ENCODE measurements at places on chromosomes 6 and 20. TPM values are rescaled to one million over a fixed set of nuclear protein-coding genes. Genes with fewer than 3 reads are reported as not detected.

The TCF15 gene
- polyA plus RNA-seq = 0.62 TPM

The LINC00237 gene
- not detected for polyA plus RNA-seq

The PRKN gene
- polyA plus RNA-seq = 0.48 TPM

- DNase-seq = no peak
These were observed 22.1 kb upstream of the TRDN start for GRCh38 chr6:123658848-123659247.

- no peak for DNase-seq
These were observed 11.9 kb downstream of the SULF2 start for GRCh38 chr20:47773371-47773786.

DNA sequence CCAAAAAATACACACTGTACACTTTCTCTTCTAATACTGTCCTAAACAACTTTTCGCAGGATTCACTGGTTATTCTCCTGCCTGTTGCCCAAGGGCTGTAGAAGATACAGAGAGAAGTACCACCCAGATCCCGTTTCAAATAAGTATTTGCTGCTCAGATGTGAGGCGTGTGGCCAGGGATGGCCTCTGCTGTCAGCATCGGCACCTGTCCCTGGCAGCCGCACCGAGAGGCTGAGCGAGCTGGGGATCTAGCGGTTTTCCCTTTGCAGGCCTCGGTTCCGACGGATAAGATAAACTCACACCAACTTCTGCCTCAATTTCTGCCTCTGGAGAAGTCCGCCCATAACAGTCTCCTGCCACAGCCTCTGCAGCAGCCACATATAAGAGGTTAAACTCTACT is 685.2 kb upstream of the AGPAT4 start:
- no peak for DNase-seq

GRCh38 chr6:169188051-169188470 is 65.6 kb downstream of the THBS2 start:
- DNase-seq = no peak

- no peak for DNase-seq
These were observed 11.9 kb upstream of the PM20D2 start for GRCh38 chr6:89133981-89134380.

DNA sequence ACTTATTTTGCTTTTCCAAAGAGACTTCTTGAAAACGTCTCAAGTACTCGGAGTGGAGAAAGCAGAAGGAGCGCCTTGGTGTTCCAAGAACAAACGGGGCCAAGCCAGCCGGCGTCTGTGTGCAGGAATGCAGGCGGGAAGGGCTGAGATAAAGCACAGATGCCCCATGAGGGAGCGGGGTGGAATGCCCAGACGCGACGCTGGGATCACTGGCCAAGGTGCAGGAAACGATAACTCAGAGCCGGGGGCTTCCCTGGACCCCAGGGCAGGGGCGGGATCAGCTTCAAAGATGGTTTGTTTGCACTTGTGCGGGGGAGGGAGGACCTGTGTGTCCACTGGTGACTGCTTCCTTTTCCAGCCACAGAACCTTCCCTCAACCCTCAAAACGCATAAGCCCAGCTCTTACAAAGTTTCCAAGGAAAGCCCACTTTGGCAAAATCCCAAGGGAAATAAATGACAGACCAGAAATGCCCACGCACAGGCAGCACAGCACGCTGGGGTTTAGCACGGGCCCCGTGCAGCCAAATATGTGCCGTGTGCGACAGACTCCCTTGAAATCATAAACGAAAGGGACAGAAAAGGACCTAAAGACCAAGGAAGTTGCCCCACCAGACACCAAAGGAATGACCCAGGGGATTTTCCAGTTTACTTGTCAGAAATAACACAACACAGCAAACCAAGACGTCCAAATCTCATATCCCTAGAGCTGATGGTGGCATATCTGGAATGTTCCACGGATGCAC is 113.9 kb downstream of the NFATC2 start:
- no peak for DNase-seq

- no peak for DNase-seq
These were observed 166.0 kb downstream of the DLL1 start for GRCh38 chr6:170124836-170125235.

GRCh38 chr6:168060521-168060931 is 18.5 kb downstream of the FRMD1 start:
- DNase-seq = no peak

- DNase-seq = no peak
These were observed 257.7 kb upstream of the GJE1 start for GRCh38 chr6:141874930-141875602.

DNA sequence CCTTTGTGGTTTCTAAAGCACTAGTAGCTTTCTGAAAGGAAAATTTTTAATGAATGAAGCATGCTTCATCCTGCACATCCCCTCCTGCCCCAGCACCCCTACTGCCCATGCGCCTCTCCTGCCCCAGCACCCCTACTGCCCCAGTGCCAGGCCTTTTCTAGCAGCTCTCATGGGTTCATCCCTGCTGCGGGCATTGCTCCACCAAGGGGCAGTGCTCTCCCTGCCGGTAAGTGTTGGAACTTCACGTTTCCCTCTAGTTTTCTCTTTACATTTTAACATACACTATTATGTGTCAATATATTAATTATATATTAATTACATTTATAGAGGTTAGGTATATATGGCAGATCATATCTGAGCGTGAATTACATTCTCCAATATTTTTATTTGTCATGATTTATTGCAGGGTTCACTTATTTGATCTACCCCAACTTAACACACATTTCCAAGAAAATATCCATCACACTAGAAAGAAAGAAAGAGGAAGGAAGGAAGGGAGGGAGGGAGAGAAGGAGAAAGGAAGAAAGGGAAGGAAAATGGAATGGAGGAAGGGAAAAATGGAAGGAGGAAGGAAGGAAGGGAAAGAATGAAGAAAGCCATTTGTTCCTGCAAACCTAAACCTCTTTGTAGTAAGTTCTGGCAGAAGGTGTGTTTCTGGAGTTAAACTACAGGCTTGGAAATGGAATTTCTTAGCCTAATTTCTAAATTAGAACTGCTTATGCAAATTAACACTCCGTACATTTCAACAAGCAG is 46.8 kb downstream of the CEP43 start:
- no peak for DNase-seq

GRCh38 chr6:70956451-70957283 is at the start of gene B3GAT2:
Gene B3GAT2 (minus strand): TSS chr6:70957060. CDS start chr6:70956429, 631 bp downstream.
- no peak for DNase-seq

GRCh38 chr6:39420300-39421265 is 98.1 kb upstream of the KCNK16 start:
- no peak for DNase-seq

DNA sequence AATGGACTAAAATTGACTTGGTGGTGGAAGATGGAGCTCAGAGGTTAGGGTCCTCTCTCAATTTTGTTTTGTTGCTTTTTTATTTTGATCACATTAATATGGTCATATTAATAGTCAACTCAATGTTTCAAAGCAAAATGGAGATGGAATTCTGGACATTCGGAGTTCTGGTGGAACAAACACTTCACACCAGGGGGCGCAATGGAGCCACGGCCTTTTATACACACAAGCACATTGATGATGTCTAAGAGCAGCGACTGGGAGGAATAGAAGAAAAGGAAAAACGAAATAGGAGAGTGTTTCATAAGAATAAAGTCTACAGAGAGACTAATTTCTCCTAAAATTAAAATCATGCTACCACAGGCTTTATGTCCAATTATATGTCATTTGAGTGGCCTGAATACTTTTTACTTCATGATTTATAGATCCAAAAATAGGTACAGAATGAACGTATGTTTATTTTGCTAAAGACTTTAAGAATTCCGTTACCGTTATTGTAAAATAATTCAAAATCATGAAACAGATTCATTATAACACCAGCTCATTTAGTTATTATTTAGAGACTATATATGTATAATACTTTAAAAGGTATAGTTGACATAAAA is 197.6 kb upstream of the SASH1 start:
- peak; percentile 14 for DNase-seq

Data from thymus (tissue), 14 donors.